ENCODE measurements at places on chromosomes 16 and 17. TPM values are rescaled to one million over a fixed set of nuclear protein-coding genes. Genes with fewer than 3 reads are reported as not detected.

TBC1D3B gene
- total RNA-seq, result 7.2 TPM

DNA sequence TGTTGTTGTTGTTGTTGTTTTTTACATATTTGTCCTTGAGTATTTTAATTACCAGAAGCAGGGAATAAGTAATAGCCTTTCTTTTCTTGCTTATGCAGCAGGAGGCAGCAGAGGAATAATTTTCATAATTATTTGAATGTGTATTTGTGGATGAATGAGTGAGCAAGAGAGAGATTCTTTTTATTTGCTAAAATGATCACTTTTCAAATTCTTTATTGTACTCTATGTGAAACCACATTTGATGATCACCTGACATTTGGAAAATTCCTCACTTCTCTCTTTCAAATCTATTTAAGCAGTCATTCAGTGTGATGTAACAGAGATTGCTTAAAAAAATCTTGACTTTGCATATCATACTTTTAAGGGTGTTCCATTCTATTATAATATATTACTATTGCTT lies 223.6 kb downstream of the BCAS3 start:
- no peak for ATAC-seq

TSPOAP1 gene
- total RNA-seq, result 2.6 TPM

DNA sequence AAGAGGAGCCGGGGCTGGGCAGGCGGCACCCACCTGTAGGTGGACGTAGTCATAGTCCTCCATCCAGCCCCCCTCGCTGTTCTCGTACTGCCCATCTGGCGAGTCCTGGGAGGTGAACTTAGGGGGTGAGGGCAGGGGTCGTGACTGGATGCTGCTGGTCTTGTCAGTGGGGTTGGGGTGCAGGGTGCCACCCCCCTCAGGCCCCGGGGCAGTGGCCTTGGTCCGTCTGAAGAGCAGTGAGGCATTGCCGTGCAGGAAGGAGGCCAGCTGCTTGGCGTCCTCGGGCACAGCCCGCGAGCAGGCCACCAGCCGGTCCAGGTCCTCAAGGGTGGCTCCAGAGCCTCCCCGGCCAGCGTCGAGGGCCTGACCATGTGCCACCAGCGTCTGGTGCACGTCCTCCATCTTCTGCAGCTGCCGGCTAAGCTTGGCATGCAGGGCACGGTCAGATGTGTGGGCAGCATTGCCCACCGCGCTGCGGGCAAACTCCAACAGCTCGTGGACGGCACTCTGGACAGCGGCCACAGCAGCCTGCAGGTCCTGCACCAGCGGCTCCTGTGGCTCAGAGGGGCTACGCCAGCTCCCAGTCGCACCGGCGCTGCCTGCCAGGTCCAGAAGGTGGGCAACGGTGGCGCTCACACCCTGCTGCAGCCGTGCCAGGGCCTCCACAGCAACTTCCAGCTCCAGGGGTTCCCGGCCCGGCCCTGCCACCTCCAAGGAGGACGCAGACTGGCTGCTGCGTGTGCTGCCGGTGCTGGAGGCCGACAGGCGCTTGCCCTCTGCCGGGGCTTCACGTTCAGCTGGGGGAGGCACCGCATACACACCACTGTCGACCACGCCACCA lies 16.3 kb downstream of the CTRB1 start:
- ATAC-seq, result no peak

DNA sequence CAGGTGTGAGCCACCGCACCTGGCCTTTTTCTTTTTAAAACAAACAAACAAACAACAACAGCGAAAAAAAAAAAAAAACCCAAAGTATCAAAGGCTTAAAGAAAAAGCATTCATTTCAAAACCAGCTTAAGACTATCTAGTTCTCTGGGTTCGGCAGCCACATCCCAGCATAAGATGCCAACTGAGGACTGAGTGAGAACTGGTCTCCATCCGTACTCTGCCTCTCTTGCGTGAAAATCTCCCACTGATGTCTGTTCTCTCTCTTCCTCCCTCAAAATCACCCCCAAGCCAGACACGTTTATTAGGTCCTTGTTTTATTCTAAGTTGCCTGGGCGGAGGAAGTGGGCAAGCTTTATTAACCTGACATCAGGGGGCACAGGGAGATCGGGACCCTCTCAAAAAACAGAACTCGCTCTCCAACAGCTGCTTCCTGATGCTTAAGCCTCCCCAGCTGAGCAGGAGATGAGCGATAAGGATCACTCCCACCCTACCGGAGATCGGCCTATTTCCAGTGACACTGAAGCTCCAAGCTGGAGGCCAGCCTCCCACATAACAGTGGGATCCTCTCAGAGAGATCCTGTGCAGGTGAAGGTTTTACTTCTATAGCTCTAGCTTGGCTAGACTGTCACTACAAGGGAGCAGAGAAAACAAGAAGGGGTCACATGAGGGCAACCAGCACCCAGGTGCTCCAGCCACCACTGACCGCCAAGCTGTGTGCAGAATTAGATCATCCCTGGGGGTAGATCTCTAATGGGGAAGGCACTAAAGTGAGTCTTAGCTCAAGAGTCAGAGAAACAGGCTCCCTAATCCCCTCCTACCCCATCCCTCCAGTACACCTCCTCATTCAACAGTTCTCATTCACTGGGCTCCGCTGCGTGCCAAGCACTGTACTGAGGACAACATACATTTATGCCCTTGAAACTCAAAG lies 13.6 kb downstream of the CDC42EP4 start:
- no peak for ATAC-seq

GRCh38 chr16:1436731-1437355 lies 6.0 kb downstream of the PERCC1 start:
- ATAC-seq, result no peak

ST6GALNAC1 gene
- 16.9 TPM for total RNA-seq

CES4A gene
- total RNA-seq, result 6.0 TPM

DNA sequence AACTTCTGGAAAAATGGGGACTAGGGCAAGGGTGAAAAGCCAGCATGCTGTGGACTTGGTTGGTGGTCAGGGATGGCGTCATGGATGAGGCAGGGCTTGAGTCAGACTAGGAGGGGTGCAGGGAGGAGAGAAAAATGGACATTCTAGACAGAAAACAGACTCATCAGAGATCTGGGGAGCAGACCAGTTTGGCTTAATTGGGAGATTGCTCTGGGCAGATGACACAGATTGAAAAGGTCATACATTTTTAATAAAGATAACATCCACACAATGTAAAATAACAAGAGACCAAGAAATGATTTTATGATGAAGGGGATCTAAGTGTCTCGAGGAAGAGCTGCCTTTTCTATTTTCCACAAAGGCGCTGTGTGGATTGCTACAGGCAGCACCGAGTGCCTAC lies 326.3 kb downstream of the XYLT1 start:
- no peak for ATAC-seq

DNA sequence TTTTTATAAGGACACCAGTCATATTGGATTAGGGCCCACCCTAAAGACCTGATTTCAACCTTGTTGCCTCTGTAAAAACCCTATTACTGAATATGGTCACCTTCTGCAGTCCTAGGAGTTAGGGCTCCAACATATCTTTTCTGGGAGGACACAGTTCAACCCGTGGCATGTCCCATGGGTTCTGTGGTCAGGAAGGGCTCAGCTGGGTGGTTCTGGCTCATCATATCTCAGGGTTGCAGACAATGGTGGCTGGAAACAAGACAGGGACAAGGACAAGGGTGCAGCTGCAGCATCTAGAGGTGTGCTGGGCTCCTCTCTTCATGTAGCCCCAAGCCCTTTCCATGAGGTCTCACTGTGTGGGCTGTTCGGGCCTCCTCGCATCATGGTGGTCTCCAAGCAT lies 63.1 kb upstream of the FOXF1 start:
- ATAC-seq, result no peak

ADAM11 gene
- total RNA-seq, result 0.96 TPM

TP53TG3B gene
- not detected for total RNA-seq

GRCh38 chr16:53948734-53949430 lies 244.9 kb downstream of the FTO start:
- no peak for ATAC-seq

- no peak for ATAC-seq
Observed at GRCh38 chr16:25679511-25679910, 12.2 kb upstream of the HS3ST4 start.

GRCh38 chr16:49359591-49359990 lies 14.0 kb upstream of the C16orf78 start:
- no peak for ATAC-seq

ZNF624 gene
- total RNA-seq, result 2.7 TPM

- ATAC-seq, result no peak
Observed at GRCh38 chr16:3675601-3676130, 21.2 kb downstream of the DNASE1 start.

CFAP97D1 gene
- total RNA-seq, result not detected

HSD3B7 gene
- 14.5 TPM for total RNA-seq

GRCh38 chr17:61002316-61002736 lies 324.7 kb downstream of the BCAS3 start:
- no peak for ATAC-seq

DNA sequence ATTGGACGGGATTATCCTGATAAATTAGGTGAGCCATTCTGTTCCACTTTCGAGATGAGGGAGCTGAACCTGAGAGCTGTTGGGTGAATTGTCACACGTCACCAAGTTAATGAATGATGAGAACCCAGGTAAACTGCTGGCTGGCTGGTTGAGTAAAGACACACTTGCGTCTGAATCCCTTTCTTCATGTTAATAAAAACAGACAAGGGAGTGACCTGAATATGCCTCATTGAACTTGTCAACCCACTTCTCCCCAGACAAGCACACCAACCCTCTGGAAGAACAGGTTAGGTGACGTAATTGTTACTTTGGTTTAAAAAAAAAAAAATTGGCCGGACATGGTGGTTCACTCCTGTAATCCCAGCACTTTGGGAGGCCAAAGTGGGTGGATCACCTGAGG lies 400.9 kb upstream of the CDH5 start:
- ATAC-seq, result peak; percentile 96

IGFALS gene
- not detected for total RNA-seq

- ATAC-seq, result no peak
Observed at GRCh38 chr17:50560931-50561745, 623 bp downstream of the CACNA1G start.

GRCh38 chr17:72297326-72298115 lies 176.7 kb downstream of the SOX9 start:
- peak; percentile 59 for ATAC-seq

PPP1R1B gene
- 1.6 TPM for total RNA-seq

DNA sequence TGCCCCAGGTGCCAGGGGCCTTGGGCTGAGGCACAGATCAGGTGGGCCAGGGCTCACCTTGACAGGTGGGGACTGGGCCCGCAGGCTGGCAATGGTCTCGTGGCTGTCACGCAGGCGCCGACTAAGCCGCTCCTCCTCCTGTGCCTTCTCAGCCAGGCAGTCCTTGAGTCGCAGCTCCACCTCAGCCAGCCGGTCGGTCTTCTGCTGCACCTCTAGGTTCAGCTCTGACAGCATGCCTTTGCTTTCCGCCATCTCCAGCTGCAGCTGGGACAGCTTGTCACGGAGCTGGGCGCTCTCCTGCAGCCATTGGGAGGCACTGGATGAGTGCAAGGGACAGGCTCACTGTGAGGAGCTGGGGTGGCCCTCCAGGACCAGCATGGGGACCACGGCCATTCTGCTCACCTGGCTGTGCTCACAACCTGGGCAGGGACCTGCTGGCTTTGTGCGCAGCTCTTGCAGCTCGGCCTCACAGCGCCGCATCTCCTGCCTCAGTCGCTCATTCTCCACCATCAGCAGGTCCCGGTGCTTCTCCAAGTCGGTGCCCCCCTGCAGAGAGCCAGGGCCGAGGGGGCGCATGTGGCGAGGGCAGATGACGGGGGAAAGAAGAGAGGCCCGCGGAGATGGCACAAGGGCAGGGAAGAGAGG lies 31.0 kb downstream of the KIFC3 start:
- ATAC-seq, result no peak

DNA sequence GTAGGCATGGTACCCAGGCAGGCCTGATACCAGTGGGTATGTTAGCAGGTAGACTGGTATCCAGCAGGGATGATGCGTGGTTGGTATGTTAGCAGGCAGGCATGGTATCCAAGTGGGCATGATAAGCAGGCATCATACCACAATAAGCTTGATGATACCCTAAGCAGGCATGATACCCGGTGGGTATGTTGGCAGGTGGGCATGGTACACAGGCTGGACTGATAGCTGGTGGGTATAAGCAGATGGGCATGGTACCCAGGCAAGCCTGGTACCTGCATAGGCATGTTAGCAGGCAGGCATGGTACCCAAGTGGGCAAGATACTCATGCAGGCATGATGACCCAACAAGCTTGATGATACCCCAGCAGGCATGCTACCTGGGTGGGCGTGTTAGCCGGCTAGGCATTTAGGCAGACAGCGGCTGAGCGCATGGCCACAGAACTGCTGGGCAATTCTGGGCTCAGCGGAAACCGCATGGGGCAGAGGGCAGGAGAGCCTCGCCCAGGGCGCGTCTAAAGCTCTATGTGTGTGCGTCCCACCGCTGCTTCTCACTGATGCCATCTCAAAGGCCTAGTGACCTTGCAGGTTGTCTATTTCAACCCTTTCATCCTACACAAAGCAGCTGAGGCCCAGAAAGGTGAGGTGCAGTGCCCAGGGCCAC lies 2.3 kb downstream of the SGSH start:
- ATAC-seq, result no peak

- no peak for ATAC-seq
Observed at GRCh38 chr17:66986659-66987058, 22.2 kb downstream of the CACNG4 start.

DNA sequence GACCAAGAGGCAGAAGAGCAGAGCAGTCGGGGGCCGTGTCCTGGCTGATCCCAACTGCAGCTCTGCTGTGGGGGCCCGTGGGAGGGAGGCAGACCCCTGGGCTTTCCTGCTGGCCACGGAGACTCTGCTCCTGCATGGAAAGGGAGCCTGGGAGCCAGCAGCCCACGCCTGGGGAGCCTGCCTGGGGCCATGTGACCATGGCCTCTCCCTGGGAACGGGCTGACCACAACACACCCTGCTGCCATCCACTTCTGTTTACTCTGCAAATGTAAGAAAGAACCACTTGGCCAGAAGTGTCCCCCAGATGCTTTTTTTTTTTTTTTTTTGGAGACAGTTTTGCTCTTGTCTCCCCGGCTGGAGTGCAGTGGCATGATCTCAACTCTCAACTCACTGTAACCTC lies 2.0 kb upstream of the TEDC2 start:
- ATAC-seq, result no peak

ASGR1 gene
- 1.00 TPM for total RNA-seq

GLTPD2 gene
- not detected for total RNA-seq

DNA sequence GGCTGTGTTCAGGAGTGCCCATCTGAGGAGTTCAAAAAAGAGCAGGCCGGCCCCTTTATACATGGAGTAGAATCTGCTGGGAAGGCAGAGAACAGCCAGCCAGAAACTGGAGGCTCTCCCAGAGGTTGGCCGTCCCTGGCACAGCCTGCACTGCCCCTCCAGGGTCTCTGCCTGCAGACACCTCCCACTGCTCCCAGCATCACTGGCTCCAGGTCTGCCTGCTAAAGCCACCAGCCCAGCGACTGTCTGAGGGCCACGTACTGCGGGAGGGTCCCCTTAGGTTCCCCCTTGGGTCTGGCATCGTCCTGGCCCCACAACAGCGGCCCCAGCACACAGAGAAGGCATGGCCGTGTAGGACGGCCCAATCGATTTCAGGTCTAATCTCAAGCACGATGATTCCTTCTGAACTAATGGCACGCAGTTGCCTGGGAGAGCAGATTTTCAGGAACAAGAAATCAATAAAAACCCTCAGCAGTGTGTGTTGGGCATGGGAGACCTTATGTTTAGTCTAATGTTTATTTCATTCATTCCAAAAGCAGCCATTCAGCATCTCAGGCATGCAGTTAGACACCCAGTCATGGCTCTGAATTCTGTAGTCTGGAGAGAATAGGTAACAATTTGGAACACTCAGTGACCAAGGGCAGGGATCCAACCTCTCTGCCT lies 95.6 kb downstream of the PGS1 start:
- no peak for ATAC-seq
